ENCODE measurements at places on chromosomes 16 and 17.

DNA sequence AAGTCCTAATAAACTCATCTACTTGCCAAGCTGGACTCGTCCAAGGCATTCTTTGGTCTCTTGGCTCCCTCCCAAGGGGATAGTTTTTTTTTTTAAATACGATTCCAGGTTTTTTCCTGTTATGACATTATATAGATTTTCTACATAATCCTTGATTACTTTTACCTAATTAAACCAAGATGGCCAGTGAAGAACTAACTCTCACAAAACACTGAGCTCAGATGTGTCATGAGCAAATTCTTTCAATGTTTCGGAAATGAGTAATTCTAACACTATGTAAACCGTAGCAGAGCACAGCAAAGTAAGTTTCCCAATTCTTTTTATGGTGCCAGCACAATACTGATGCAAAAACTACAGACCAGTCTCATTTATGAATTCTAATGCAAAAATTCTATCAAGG is 1.8 kb downstream of the ZNF23 start:
- DNase-seq = peak; percentile 84

DNA sequence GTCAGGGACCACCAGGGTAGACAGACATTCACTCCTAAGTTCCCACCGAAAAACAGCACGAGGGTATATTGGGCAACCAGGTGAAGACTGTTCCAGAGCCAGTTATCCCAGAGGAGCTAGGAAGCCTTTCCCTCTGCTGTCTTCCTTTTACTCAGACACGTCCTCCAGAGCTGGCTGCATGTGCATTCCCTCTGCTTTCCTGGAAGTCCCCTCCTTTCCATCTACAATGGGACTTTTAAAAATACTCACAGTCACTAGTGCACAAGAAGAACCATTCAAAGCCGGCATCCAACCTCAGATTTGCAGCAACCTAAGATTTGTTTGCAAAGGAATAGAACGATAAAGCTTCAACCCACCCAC is 32.5 kb upstream of the CRISPLD2 start:
- no peak for DNase-seq

- DNase-seq = no peak
Observed at GRCh38 chr17:46874906-46875305, 23.5 kb downstream of the WNT9B start.

DNA sequence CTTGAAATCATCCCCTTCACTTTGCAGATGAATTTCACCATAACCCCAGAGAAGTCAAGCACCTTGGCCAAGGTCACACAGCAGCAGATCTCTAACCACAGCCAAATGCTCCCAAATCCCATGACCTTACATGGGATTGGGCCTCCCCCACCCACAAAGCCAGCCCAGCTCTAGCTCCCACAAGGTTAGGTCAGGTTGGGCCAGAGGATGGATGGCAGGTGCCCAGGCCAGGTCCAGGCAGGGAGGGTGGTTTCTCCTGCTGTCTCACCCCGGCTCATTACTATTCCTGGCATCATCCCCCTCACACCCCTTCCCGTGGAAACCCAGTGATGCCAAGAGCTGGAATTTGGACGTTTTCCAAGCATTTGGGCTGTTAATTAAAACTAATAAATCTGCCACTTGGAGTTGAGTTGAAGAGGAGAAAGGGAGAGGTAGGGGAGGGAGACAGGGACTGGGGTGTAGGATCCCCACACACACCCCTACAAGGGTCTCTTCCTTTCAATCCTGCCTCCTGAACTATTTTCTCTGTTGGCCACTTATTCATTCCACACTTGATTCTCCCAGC is 181.6 kb downstream of the TMEM132E start:
- DNase-seq = no peak

DNA sequence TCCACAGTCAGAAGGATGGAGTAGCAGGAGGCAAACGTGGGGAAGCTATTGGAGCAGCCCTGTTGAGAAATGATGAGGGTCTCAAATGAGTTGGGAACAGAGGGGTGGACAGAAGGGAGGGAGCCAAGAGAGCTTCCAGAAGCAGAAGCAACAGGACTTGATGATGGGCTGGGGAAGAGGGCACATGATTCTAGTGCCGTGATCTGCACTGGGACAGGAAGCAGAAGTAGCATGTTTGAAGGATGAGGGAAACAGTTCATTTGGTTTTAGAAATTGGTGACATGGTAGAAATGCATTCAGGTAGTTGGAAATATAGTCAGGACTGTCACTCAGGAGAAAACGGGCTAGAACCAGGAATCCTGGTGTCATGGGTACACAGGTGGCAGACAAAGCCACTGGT is 19.4 kb downstream of the EMP2 start:
- DNase-seq = no peak

GRCh38 chr17:45038728-45039634 is 12.5 kb downstream of the DCAKD start:
- DNase-seq = no peak

- no peak for DNase-seq
Observed at GRCh38 chr16:57773019-57773418, 29.3 kb downstream of the KIFC3 start.

GRCh38 chr17:29567554-29568330 is 759 bp upstream of the TP53I13 start:
- DNase-seq = peak; percentile 59

DNA sequence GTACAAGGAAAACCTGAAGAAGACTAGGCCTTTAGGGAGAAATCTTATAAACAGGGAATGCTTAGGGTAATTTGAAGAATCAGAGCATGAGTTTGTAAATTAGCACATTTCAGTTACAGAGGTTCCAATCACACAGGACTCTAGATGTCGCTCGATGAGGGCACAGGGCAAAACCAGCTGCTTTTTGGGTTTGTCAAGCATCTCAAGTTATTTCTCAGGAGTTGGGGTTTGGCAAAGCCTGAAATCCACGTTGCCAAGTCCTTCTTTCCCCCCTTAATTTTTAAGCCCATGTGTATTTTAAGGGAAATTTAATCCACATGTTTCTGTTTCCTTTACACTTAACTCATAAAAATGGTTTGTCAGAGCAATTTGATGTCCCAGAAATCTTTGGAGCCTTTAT is 146.9 kb downstream of the ANKFN1 start:
- DNase-seq = no peak

GRCh38 chr16:63069047-63069446 is 1032.8 kb upstream of the CDH8 start:
- no peak for DNase-seq

DNA sequence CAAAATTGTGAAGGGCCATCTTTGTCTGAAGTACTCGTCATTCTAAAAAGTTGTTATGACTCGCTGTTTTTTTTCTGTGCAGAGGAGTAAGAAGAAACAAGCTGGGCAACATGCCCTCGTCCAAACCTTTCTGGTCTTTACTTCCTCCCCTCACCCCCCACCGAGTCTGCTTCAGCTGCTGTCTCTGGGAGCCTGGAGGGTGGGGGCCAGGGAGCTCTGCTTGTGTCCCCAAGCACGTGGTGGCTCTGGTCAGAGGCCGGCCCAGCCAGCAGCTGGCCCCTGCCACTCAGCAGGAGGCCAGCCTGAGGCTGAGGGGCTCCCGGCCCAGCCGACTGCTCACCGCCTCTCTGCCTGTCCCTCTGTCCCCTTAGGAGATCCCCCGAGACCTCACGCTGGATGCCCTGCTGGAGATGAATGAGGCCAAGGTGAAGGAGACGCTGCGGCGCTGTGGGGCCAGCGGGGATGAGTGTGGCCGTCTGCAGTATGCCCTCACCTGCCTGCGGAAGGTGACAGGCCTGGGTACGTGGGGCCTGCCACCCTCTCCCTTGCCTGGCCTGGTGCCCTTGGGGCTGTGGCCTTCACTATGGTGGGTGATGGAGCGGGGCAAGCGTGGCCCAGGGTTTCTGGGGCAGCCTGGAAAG is 53.7 kb upstream of the LGALS9 start:
- DNase-seq = peak; percentile 89

DNA sequence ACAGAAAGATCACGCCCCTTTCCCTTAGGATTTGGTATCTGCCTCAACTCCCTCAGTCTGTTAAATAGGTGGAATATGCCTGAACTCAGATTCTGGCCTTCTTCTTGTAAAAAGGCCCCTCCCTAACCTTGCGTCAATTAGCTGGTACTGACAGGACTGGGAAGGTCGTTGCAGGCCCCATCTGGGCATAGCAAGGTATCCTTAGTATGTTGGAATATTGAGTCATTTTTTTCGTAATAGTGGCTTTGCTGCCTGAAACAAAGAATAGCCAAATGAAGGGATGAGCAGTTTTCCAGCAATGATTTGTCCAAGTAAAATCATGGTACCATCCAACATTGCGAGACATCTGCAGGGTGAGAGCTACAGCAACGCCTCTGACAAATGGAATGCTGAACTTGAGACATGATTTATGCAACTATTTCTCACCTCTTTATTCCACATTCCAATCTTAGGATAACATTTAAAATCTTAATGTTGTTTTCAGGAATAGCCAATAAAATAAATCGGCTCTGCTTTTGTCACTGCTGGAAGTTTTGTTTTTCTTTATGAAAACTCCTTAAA is 39.3 kb upstream of the BRD7 start:
- no peak for DNase-seq

DNA sequence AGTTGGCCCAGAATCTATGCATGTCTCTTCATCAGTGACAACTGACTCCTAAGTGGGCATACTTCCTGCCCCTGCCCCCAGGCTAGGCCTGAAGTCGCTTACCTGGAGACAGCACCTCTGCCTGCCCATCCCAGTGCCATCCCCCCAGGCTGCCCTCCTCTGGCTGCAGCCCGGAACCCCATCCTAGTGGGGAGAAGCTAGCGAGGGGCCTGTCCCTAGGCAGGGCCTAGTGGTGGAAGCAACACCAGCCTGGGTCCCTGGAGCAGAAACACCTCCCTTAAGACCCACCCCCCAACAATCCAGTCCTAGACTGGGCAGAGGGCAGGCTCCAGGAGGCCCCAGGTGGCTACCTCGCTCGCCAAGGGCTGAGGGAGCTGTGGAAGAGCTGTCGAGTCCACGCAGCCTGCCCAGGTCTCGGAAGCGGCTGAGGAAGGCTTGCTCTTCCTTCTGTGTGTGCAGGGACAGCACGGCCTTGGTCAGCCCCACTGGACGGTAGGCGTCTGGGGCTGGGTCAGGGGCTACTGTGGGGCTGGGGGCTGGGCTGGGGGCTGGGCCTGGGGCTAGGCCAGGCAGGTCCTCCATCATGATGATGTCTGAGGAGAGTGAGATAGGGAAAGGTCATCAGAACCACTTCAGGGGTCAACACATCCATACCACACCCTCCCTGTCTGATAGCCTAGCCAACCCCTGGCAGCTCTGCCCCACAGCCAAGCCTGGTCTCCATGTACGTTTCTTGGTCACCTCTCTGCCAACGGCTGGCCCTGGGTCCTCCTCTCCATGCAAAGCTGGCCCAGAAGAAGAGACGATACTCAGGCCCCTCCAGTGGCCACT is 7.6 kb downstream of the PER1 start:
- DNase-seq = no peak

- DNase-seq = no peak
Observed at GRCh38 chr17:18318117-18318516, 3.0 kb downstream of the SMCR8 start.

GRCh38 chr17:78278139-78278741 is 46.8 kb downstream of the TMEM235 start:
- DNase-seq = no peak

- DNase-seq = peak; percentile 79
Observed at GRCh38 chr16:69566240-69566980, 644 bp downstream of the NFAT5 start.

- DNase-seq = no peak
Observed at GRCh38 chr17:32563583-32563982, 76.8 kb downstream of the CDK5R1 start.

DNA sequence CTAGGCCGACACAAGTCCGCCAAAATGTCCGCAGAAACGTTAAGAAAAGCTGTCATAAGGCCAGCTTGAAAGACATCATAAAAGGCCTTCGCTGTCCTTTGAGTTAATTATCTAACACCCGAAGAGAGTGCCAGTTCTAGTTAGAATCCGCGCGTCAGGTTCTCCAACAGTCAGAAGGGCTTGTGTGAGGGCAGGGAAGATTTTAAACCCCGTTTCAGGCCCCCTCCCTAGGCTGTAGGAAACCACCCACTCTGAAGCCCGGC is 729 bp upstream of the CLTC start:
- DNase-seq = no peak

- DNase-seq = no peak
Observed at GRCh38 chr16:78050734-78051400, 28.5 kb downstream of the CLEC3A start.

DNA sequence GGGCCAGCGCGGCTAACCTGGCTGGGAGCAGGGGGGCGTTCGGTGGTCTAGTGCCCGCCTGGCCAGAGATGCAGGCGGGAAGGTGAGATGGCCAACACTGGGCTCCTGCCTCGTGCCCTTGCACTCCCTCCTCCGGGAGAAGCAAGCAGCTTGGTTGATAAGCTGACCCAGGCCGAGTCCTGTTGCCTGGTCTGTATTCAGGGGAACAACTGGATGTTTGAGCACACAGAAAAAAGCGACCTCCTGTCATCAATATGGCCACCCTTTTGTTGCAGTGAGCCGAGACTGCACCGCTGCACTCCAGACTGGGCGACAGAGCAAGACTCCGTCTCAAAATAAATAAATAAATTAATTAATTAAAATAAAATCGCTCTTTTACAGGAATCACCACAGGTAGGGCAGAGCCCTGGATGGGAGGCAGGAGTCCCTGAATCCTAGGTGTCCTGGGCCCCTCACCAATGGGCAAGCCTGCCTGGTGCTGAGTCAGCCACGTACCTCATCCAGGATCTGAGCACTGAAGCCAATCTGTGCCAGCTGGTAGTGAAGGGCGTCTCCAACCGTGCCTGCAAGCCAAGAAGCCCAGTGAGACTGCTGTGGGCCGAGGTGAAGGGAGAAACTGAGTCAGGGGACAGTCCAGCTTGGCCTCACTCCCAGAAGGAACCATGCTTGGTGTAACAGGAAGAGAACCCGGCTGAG is 31.8 kb downstream of the HASPIN start:
- DNase-seq = no peak

- DNase-seq = no peak
Observed at GRCh38 chr17:37884516-37884915, 39.7 kb upstream of the TBC1D3K start.

DNA sequence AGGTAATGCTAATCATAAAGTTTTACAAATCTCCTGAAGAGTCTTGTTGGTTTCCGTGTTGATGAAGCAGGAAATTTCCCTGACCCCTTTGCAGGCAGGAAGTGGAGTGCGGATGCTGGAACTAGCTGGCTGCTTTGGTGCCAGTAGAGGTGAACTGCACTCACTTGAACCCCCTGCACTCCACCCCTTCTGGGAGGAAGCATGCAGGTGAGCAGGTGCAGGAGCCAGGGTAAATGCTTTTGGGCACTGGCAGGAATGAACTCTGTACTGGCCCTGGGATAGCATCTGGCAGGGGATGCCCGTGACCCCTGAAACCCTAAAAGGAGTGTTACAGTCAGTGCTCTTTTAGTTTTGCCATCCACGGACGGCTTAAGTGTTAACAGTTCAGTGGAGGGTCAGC is 430.4 kb downstream of the WWOX start:
- DNase-seq = no peak

DNA sequence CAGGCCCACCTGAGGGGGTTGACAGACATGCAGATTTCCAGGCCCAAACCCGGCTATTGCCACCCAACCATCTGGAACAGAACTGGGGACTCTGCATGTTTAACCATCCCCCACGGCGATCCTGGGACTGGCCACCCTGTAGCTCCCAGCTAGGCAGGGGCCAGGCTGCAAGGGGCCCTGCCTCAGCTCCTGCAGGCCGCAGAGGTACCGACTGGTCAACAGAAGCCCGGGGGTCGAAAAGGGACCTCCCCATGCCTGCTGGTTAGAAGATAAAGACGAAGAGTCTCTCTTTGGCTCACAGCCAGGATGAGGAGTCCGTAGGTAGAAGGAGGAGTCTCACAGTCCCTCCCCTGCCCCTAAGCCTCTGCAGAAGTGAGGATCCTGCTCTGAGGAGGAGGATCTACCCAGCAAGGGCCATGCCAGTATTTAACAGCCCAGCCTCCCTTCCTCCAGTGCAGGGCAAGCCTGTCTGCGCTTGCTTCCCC is 223.4 kb upstream of the TNRC6C start:
- no peak for DNase-seq

Measured in fibroblast of skin of back (primary cell).